ENCODE measurements at places on chromosomes 11 and 22.
A peak's percentile ranks its signal among the peaks of the same experiment; 100 is the strongest.

DNA sequence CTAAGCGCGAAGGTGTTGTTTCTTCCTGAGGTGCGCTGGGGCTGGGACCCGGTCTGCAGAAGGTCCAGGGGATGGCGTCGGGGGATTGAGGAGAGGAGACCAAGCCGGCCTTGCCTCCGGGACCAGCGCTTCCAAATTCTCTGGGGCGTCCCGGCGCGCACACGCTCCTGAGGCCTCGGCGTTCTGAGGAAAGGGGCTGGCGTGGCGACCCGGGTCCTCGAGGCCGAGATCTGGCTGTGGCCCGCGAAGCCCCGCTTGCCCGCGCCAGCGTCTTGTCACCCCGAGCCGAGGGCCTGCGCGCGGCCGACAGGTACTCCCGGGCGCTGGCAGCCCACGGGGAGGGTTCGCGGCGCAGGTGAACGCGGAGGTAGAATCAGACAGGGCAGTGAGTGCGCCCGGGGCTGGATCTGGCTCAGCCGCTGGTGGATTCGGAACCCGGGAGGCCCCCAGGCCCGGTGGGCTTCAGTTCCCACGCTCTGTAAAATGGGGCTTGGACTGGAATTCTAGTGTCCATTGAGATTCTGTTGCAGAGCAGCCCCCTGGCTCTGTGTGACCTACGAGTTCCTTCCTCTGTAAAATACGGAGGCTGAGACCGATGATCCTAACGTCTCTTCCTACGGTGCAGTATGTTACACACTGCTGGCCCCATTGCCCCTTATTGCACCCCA, 14.7 kb downstream of the SSH3 start:
- no peak for DNase-seq

GRCh38 chr22:42277988-42278776, 7.7 kb upstream of the TCF20 start:
- no peak for DNase-seq

GRCh38 chr11:8011981-8012444, 24.9 kb downstream of the EIF3F start:
- peak; percentile 84 for DNase-seq

DNA sequence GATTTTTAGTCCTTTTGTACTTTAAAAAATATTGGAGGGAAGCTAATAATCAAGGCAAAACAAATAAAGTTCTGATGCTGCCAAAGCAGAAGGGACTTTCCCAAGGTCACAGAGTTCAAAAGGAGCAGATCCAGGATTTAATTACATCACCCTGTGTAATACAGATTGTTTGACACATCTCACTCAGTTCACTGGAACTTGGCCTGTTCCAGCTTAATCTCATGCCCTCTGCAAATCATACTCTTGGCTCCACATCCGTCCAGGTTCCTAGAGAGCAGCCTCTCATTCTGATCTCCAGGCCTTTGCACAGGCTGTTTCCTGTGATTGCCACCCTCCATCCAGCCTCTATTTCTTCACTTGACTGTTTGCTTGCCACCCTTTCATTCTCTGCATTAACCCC, 151.7 kb downstream of the SPON1 start:
- DNase-seq = no peak

DNA sequence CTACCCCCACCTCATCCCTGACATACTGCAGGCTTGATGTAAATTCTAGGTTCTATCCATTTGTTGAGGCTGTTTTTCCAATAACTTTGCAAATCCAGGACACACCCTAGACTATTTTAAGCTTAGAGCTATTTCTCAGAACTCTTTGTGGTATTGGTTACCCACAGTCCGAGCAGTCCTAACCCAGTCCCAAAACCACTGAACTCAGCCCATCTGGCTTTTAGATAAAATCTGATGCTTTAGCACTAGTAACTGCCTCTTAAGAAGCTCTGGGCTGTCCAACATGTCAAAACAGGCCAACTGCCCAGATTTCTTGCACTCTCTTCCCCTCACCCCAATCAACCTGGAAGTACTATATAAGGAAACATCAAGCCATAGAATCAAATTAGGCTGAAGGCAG, 344.4 kb upstream of the CADM1 start:
- DNase-seq = no peak

All from HS-27A (cell line).